ENCODE measurements at places on chromosomes 16 and 17. TPM values are rescaled to one million over a fixed set of nuclear protein-coding genes. Genes with fewer than 3 reads are reported as not detected.

DNA sequence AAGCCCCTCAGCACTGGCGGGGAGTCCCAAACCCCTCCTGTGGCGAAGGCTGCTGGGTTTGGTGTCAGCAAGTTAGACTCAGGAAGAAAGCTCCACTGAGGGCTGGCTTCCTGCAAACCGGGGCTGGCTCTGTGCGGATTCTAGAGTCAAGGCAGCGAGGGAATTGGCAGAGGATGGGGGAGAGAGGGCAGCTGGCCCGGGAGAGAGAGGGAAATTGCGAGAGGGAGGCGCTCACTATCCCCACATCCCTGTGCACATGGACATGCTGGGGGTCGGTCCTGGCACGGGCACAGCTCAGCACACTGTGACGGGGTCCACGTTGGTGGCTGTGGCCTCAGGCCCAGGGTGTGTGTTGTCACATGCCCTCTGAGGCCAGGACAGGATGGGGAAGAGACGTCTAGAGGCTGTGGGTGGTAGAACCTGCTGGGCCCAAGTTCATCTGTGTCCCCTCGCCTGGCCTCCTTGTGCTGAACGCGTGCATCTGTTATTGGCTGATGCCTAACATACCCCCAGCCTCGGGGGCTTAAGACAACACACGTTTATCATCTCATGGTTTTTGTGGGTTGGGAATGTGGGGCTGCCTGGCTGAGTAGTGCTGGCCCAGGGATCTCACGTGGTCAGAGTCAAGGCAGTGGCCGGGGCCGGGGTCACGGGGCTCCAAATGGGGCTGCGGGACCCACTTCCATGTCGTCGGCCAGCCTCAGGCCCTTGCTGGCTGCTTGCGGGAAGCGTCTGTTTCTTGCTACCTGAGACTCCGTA lies 16.7 kb upstream of the JPH3 start:
- DNase-seq: no peak

- peak; percentile 61 for DNase-seq
Measured at GRCh38 chr17:7177191-7177953, 1.8 kb downstream of the ASGR1 start.

DNA sequence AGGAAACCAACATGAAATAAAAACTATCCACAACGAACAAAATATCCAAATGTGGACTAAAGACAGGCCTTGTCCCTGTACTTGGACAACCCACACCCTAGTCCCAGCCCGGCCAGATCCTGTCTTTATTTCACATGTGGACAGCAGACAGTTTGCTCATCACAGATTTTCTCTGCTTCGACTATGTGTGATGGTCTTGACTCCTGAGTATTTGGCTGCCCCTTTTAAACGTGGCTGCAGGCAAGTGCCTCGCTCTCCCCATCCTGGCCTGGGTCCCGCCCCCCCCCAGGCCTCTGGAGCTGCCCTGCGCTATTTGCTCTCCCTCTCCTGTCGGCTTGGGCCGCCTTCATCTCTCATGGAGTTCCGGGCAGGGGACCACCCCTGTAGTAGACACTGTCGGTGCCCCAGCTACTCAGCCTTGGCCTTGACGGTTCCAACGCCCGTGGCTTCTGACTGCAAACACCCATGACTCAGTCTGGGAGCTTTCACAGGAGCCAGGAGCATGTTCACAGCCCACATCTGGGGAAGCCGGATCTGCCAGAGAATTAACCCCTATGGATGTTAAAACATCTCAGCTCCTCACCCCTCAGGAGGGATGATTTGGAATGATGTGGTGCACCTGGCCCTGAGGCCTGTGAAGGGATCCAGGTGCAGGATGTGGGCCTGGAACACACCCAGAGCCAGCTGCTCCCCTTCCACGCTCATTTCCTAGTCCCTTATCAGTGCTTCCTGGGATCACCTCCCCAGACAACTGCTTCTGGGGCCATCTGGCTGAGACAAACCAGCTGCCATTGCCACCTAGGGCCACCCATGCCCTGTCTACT lies 229.7 kb upstream of the RPL38 start:
- peak; percentile 14 for DNase-seq

The HBZ gene
- not detected for total RNA-seq

The GRAP gene
- under 0.01 TPM for total RNA-seq

The PTX4 gene
- total RNA-seq: not detected

Data from fibroblast of lung (primary cell).